ENCODE measurements at places on chromosomes 16 and 17. TPM values are rescaled to one million over a fixed set of nuclear protein-coding genes. Genes with fewer than 3 reads are reported as not detected.

RAB11FIP4 gene
- total RNA-seq: 0.49 TPM

KRT36 gene
- total RNA-seq: not detected

CCDC40 gene
- 3.5 TPM for total RNA-seq

THUMPD1 gene
- total RNA-seq: 61.5 TPM

ADORA2B gene
- 10.4 TPM for total RNA-seq

GP1BA gene
- not detected for total RNA-seq

SDR42E2 gene
- total RNA-seq: not detected

NHLRC4 gene
- 2.6 TPM for total RNA-seq

TPSG1 gene
- not detected for total RNA-seq

LGALS9B gene
- not detected for total RNA-seq

ARHGDIG gene
- not detected for total RNA-seq

MRPL10 gene
- 26.1 TPM for total RNA-seq

VAC14 gene
- total RNA-seq: 45.2 TPM

STX1B gene
- 0.97 TPM for total RNA-seq

GAST gene
- not detected for total RNA-seq

KRT37 gene
- total RNA-seq: not detected

FBXO39 gene
- 0.97 TPM for total RNA-seq

TGFB1I1 gene
- total RNA-seq: 139 TPM

KRTAP3-1 gene
- total RNA-seq: not detected

ACSM2A gene
- total RNA-seq: not detected

ADAT1 gene
- total RNA-seq: 45.4 TPM

NAGS gene
- total RNA-seq: 1.1 TPM

NPIPA8 gene
- not detected for total RNA-seq

PPY gene
- total RNA-seq: not detected

TMEM204 gene
- 32.8 TPM for total RNA-seq

IL34 gene
- 2.8 TPM for total RNA-seq

ANKRD11 gene
- total RNA-seq: 101 TPM

MAPK8IP3 gene
- total RNA-seq: 67.5 TPM

MT1G gene
- total RNA-seq: not detected

GGT6 gene
- total RNA-seq: not detected

FNDC8 gene
- not detected for total RNA-seq

PIGS gene
- 60.2 TPM for total RNA-seq

CIAPIN1 gene
- total RNA-seq: 27.7 TPM

ABCC11 gene
- under 0.01 TPM for total RNA-seq

KRTAP17-1 gene
- not detected for total RNA-seq

ELOB gene
- total RNA-seq: 362 TPM

PTX4 gene
- 0.16 TPM for total RNA-seq

HYDIN gene
- 2.7 TPM for total RNA-seq

EVI2B gene
- total RNA-seq: 1.5 TPM

KLHL10 gene
- 0.12 TPM for total RNA-seq

SPATA22 gene
- 0.49 TPM for total RNA-seq

CHRNE gene
- total RNA-seq: 5.8 TPM

TNFRSF13B gene
- total RNA-seq: not detected

MILR1 gene
- total RNA-seq: 6.5 TPM

ST6GALNAC2 gene
- total RNA-seq: 0.65 TPM

NRN1L gene
- not detected for total RNA-seq

MYO15B gene
- total RNA-seq: 4.2 TPM

TBC1D3B gene
- not detected for total RNA-seq

PRSS8 gene
- total RNA-seq: 0.16 TPM

TRAF7 gene
- total RNA-seq: 60.2 TPM

ABCC6 gene
- total RNA-seq: 2.2 TPM

OTOA gene
- 0.36 TPM for total RNA-seq

ALDH3A1 gene
- 10.4 TPM for total RNA-seq

HOXB4 gene
- total RNA-seq: 2.1 TPM

NFATC3 gene
- total RNA-seq: 40.6 TPM

Data from hair follicle dermal papilla cell (primary cell).